ENCODE measurements at places on chromosomes 16 and 17.

DNA sequence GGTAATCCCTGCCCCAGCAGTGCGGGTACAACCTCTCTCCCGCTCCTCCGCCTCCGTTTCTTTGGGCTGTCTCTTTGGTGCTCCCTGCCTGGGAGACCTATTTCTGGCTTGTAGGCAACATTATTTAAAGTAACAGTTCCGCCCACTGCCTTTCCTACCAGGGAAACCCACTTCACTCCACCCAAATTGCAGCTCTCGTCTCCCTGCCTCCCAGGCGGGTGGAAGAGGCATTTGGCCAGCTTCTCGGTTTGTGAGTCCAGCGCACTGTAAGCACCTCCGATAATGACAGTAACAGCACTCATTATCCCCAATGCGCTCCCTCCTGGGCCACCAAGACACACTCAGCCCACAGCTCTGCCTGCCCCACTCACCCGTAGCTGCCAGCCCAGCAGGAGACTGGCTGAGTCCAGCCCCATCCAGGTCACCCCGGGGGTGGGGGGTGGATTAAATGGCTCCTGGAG, 165.1 kb upstream of the CDC42EP4 start:
- no peak for DNase-seq

DNA sequence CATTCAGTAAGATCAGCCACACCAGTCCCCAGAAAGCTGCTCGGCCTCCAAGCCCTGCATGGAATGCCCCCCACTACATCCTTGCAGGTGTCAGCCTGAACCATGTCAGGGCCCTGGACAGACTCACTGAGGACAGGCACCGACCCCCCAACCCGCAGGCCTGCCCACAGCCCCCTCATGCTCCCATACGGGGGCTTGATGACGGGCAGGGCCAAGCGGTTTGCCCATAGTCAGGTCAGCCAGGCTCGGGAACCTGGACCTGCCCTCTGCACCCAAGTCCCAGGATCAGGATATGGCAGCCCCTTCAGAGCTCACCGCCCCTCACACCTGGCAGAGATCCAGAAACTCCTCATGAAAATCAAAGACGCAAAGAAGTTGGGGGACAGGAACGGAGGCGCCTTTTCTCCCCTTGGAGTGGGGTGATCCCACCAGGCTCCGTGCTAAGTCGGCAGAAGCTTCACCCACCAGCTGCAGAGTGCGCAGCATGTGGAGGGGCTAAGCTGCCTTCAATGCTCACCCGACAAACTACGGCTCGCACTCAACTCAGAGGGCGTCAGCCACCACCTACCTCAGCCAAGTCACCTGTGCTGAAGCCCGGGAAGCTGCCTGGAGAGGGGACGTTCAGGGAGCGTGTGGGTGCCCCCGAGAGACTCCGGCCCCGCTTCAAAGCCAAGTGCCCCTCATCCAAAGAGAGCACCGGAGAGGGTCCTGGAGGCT, 26.5 kb downstream of the GNPTG start:
- DNase-seq, result no peak

- no peak for DNase-seq
Measured at GRCh38 chr17:7315570-7316235, 543 bp upstream of the GPS2 start.

DNA sequence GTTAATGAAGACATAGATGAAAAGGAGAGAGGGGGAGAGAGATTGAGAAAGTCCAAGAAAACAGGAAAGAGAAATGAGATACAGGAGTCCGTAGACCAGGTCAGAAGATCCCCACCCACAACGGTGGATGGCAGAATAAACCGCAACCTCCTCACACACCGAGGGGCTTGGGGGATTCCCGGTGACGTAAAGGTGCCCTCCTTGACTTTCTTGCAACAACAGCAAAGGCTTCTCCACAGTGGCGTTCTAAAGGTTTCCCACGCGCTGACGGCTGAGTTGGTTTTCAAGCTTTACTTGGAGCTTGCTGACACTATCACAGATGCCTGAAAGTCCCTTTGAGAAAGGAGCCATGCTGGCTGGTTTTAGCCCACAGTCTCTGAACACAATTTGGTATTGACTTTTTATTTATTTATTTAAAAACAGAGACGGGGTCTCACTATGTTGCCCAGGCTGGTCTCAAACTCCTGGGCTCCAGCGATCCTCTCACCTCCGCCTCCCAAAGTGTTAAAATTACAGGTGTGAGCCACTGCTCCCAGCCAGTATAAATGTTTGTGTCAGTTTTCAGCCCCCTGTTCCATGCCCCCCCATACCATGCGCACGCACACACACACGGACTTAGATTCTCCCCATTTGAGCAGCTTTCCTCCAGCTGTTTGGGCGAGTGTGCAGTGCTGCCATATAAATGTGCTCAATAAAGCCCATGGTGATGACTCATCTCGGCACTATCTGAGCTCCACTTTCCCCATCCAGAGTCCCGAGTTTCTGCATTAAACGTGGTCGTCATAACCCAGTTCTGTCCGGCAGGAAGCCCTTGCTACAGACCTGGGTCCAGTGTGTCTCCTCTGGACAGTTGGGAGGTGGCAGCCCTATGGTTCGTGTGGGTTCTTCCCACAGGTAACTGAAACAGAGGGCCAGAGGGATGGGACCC, 33.0 kb upstream of the SEC14L1 start:
- DNase-seq, result peak; percentile 69

DNA sequence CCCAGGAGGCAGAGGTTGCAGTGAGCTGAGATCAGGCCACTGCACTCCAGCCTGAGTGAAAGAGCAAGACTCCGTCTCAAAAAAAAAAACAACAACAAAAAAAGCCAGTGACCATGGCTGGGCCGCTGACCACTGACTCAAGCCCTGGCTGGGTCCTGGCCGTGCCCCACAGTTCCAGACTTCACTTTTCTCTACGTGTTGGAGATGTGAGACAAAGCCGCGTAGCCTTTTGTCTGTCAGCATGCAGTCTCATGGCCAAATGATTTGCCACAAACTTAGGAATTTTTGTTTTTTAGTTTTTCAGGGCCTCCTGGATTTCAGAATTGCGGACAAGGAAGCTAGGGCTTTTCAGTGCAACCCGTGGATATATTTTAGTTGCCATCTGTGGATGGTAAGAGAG, 89.3 kb upstream of the CIBAR2 start:
- no peak for DNase-seq

DNA sequence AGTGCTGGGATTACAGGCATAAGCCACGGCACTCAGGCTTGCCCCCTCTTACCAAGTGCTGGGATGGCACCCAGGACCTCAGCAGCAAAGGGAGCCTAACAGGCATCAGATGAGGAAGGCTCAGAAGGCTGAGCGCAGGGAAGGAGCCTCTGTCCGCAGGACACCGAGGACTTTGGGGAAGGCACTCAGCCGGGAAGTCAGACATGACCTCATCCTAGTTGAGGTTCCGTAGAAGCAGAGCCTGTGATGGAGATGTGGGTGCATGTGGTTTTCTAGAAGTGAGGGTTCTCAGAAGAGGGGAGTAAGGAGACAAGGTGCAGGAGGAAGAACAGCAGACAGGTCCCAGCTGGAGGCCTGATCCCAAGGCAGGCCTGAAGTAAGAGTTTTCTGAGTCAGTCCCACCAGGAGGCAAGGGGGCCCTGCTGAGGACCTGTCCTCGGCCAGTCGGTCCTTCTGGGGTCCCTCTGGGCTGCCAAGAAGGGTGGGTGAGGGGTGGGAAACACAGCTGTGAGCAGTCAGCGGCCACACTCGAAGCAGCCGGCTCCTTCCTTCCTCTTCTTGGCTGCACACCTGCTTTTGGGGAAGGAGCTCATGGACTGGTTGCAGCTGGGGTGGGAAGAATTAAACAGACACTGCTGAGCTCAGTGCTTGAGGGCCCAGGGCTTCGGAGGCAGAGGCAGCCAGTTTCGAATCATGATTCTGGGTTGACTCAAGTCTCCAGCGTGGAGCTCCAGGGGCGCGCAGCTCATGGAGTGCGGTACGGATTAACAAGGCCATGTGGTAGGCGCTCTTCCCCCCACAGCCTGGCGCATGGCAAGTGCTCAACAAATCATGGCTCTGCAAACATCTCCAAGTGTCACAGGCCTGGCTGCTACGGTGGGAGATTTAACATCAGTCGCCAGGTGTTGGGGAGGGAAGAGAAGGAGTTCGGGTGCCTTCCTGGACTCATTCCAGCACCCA, 38.9 kb upstream of the SNN start:
- DNase-seq, result peak; percentile 55

- DNase-seq, result no peak
Measured at GRCh38 chr17:50420419-50421112, 5.5 kb upstream of the ACSF2 start.

DNA sequence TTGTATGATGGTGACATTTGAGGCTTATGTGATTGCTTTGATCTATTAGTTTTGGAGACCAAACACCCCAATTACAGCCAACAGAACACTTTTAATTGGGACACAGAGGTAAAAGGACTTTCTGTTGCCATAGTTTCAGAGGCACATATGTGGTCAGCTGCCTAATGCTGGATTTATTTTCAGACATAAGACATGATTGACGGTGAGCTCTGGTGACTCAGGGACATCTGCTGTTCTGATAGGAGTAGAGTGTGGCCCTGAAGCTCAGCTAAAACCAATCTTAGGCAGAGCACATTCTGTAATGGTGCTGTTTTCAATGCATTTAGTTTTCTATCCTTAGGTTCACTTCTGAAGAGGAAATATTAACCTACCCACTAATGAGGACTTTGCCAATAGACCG, 247.1 kb downstream of the UTP18 start:
- DNase-seq, result no peak

- DNase-seq, result no peak
Measured at GRCh38 chr17:66214884-66215528, 14.2 kb downstream of the APOH start.

- DNase-seq, result no peak
Measured at GRCh38 chr17:67328026-67328425, 38.4 kb downstream of the PSMD12 start.

DNA sequence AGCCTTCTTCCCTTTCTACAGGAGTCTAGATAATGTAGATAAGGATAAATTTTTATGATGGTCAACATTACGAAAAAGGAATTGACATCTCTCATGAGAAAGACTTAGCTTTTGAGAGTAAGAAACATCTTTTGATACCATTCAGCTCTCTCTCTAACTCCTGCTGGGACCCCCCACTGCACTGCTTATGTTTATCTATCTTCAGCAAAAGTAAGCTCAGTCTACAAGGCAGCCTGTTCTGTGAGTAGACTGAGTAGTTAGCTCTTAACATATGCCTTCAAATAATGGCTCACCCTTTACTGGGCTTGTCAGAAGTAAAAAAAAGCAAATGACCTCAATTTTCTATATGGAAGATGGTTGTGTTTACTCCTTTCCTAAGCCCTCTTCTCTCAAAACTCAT, 372.2 kb upstream of the CDH11 start:
- no peak for DNase-seq

- no peak for DNase-seq
Measured at GRCh38 chr17:39144416-39144840, 7.0 kb downstream of the PLXDC1 start.

DNA sequence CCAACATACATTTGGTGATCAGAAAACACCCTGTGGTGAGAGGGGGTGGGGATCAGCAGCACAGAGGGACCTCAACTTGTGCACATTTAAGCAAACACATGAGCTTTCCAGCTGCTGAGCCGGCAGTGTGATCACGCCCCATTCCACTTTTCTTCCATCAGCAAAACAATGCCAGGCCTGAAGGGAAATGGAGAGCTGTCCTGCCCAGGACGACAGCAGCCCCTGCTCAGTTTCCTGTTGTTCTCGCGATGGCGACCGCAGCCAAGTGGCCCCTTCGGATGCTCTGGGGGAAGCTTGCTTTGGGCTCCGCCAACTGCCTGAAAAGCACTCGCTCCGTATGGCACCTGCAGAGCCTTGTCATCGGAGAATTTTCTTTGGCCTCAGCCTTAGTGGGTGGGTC, 272.3 kb downstream of the FOXL1 start:
- no peak for DNase-seq

DNA sequence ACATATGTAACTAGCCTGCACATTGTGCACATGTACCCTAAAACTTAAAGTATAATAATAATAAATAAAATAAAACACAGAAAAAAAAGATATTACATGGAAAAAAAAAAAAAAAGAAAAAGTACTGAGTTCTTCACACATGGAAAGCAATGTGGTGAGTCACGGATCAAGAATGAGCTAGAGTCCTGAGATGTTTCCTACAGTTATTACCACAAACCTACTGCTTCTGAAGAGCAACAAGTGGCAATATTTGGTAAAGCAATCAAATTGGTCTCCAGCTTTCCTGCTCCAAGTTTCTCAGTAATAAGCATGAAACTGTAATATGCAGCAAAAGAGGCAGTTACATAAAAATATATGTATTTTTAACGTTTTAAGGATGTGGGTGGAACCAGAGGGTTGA, 223.3 kb upstream of the SALL1 start:
- DNase-seq, result no peak

DNA sequence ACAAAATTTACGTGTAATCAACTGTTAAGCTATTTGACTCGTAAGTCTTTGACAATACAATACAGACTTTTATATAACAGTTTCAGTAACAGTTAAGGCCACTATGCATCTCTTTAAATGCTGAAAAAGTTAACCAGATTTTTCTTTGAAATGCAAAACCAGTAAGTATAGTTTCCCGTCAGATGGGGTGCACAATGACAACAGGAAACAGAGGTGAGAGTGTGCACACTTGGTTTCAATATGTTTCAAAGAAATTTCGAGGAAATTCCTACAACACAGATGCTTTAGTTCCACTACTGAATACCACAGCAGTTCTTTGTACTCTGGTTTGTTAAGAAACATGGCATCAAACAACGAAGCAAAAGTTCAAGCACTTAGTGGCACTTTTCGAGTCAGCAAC, 48.4 kb downstream of the RNF157 start:
- DNase-seq, result peak; percentile 69

DNA sequence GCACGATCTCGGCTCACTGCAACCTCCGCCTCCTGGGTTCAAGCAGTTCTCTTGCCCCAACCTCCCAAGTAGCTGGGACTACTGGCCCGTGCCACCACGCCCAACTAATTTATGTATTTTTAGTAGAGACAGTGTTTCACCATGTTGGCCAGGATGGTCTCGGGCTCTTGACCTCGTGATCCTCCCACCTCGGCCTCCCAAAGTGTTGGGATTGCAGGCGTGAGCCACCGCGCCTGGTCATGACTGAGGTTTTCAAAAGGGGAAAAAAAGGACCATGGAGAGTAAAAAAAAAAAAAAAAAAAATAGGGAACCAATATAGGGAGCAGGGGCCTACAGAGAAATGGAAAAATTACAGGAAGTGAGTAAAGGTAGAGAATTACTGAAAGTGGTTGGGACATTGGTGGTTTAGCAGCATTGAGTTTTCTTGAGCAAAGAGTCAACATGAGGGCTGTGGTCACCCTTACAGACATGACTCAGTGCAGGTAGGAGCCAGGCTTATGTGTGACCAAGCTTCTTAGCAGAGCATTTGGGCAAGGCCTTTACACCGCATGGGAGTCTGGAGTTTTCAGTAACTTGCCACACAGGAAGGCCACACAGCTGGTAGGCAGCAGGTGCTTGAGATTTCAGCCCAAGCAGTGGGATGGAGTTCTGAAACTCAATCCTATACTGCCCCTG, 447.3 kb downstream of the HS3ST3B1 start:
- no peak for DNase-seq

GRCh38 chr16:50021544-50021943, 3.5 kb upstream of the CNEP1R1 start:
- no peak for DNase-seq

GRCh38 chr16:19225651-19226050, 57.6 kb downstream of the SYT17 start:
- no peak for DNase-seq

Measured in GM06990 (cell line).